Activated T-helper 1 cell treated with anti-CD3 and anti-CD28 coated beads, Interleukin-12 subunit alpha, Interleukin-12 subunit beta, Interleukin-2, Interleukin-4 antibody, amounts not matched to agents 30 ng/mL and 10 ng/mL and 1 ng/mL, durations not matched to agents 14 hours and 24 hours and 36 hours (primary cell): ENCODE measurements at places on chromosomes 2 and 18. TPM values are rescaled to one million over a fixed set of nuclear protein-coding genes. Genes with fewer than 3 reads are reported as not detected.

Gene DAW1
- not detected in 2 replicates for total RNA-seq

Gene RAB6C
- total RNA-seq = 0.07 TPM in 1 of 2 replicates, not detected in the other

Gene BCL11A
- total RNA-seq = not detected in 2 replicates

Gene VIT
- not detected in 2 replicates for total RNA-seq

Gene RFTN2
- not detected in 2 replicates for total RNA-seq

Gene GNLY
- total RNA-seq = 141 and 152 TPM in 2 replicates

Gene GPR39
- total RNA-seq = not detected in 2 replicates

Gene OTOF
- total RNA-seq = 5.9 and 6.9 TPM in 2 replicates

Gene SPDYA
- total RNA-seq = 1.1 and 1.7 TPM in 2 replicates

DNA sequence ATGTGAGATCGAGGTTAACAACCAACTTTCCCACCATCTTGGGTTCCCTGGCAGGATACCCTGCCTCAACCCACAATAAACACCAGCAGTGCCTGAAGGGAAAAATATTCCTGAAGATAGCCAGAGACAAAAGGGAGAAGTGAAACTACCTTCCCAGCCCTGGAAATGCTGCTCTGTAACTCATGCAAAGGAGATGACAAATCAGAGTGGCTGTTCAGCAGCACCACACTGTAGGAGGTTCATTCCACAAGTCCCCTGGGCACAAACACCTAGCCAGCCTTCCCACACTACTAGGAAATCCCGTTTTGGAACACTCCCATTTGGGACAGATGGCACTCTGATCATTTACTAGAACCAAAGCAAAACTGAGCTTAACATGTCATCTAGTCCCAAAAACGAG is 190.7 kb upstream of the RBBP8 start:
- H3K36me3 ChIP-seq = no peaks in the 10 kb centered on the region
- H3K4me1 ChIP-seq = peaks cover 17% of the 10 kb centered on the region
- H3K27ac ChIP-seq = no peak overlapping the region
- no peak for DNase-seq
- H3K27me3 ChIP-seq = no peaks in the 10 kb centered on the region
- H3K4me3 ChIP-seq = no peak overlapping the region

- no peak overlapping the region for H3K4me3 ChIP-seq
- no peak overlapping the region for H3K27ac ChIP-seq
- no peaks in the 10 kb centered on the region for H3K36me3 ChIP-seq
These were observed 79.3 kb downstream of the ADCYAP1 start for GRCh38 chr18:984004-984403.

DNA sequence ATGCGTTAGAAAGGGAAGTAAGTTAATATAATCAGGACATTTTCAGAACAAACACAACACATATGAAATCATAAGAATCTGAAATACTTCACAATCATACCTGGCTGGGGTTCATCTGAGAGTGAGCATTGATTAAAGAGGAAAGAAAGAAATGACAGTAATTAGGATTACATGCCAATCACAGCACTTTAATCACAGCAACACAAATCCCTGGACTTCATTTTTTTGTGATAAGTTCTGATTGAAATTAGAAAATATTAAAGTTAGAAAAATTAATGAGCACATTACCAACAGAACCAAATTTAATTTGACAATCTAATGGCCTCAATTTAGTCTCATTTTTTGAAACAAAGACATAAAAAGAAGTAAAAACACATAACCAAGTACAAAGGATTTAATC is 121.9 kb downstream of the LRP2 start:
- no peaks in the 10 kb centered on the region for H3K36me3 ChIP-seq
- no peak overlapping the region for H3K27ac ChIP-seq
- DNase-seq = no peak
- H3K4me3 ChIP-seq = no peak overlapping the region
- peaks cover 5% of the 10 kb centered on the region for H3K4me1 ChIP-seq

DNA sequence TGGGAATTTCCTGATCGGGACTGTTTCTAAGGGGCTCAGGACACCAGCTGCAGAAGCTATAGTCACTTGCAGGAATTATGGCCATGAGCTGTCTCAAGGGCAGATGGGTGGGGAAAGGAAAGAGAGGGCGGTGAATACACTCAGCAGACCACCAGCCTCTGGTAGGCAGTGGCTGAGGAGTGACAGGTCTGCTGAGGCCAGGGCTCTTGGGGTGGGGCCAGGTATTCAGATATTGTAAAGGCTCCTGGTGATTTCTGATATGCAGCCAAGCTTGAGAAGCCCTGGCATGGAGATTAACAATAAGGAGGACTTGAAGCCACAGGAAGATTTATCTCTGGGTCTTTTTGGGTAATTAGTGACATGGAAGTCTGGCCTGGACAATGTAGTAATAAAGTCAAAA is 145.3 kb upstream of the AQP4 start:
- no peaks in the 10 kb centered on the region for H3K36me3 ChIP-seq
- DNase-seq = no peak
- no peak overlapping the region for H3K4me3 ChIP-seq
- no peaks in the 10 kb centered on the region for H3K4me1 ChIP-seq
- H3K27me3 ChIP-seq = peaks cover 3% of the 10 kb centered on the region
- no peak overlapping the region for H3K27ac ChIP-seq

GRCh38 chr2:224969095-224969494 is 73.2 kb downstream of the DOCK10 start:
- H3K4me1 ChIP-seq = peaks cover 55% of the 10 kb centered on the region
- DNase-seq = no peak
- H3K27ac ChIP-seq = peak overlapping the region; percentile 67
- no peaks in the 10 kb centered on the region for H3K27me3 ChIP-seq
- peaks cover 9% of the 10 kb centered on the region for H3K36me3 ChIP-seq

- DNase-seq = peak; percentile 13
- H3K27me3 ChIP-seq = no peaks in the 10 kb centered on the region
- no peak overlapping the region for H3K4me3 ChIP-seq
- H3K27ac ChIP-seq = no peak overlapping the region
- peaks cover 22% of the 10 kb centered on the region for H3K4me1 ChIP-seq
- peaks cover under 1% of the 10 kb centered on the region for H3K36me3 ChIP-seq
These were observed 29.7 kb downstream of the CCDC141 start for GRCh38 chr2:179020156-179020750.

DNA sequence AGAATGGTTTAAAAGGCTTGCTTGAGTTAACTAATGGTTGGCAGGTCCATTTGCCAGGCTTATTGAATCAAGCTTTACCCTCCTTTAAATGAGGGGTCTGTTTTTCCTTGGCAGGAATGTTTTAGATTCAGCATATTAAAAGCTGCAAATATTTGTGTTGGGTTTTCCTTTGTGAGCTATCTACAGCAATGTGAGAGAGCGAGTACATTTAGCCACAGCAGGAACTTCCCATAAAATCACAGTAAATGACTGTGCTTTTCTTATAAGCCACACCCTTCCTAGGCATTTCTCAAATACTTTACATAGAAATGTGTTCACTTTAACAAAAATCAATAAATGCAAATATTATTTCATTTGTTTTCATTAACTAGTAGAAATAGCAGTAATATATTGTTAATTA is 23.9 kb downstream of the CALCRL start:
- no peaks in the 10 kb centered on the region for H3K4me1 ChIP-seq
- H3K36me3 ChIP-seq = no peaks in the 10 kb centered on the region
- H3K4me3 ChIP-seq = no peak overlapping the region
- no peak overlapping the region for H3K27ac ChIP-seq

GRCh38 chr2:173986805-173987204 is 21.6 kb upstream of the SP3 start:
- DNase-seq = no peak
- H3K36me3 ChIP-seq = no peaks in the 10 kb centered on the region
- peaks cover 14% of the 10 kb centered on the region for H3K4me1 ChIP-seq

- H3K36me3 ChIP-seq = no peaks in the 10 kb centered on the region
- no peak for DNase-seq
- peaks cover 5% of the 10 kb centered on the region for H3K27me3 ChIP-seq
- no peak overlapping the region for H3K27ac ChIP-seq
These were observed 176.6 kb upstream of the SKOR2 start for GRCh38 chr18:47427923-47428637.

DNA sequence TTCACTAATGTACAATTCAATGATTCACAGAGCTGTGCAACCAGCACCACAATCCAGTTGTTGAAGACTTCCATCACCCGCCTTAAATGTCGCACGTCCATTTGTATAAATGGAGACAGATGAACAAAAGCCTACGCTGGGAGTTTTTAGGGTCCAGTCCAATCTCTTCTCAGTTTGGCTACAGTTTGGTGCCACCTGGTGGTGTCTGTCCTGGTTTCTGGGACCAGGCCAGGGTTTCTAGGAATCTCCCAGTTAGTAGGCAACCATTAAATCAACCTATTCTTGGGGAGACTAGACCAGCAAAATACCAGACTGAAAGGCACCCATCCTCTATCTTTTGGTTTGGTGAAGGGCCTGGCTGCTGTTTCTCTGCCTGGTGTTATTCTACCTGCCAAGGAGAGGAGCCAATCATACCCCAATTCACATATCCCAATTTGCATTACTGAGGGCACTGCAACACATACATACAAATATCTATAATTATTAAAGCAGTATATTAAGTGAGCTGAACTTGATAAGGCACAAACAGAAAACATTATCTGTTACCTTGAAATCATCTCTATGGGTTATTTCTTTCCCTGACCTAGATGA is 3.2 kb upstream of the DDX1 start:
- H3K4me1 ChIP-seq = peaks cover 15% of the 10 kb centered on the region
- H3K27me3 ChIP-seq = no peaks in the 10 kb centered on the region
- H3K4me3 ChIP-seq = no peak overlapping the region
- DNase-seq = no peak
- no peak overlapping the region for H3K27ac ChIP-seq

GRCh38 chr2:112798979-112799975 is 15.0 kb upstream of the IL1A start:
- peaks cover 4% of the 10 kb centered on the region for H3K36me3 ChIP-seq
- peak overlapping the region; percentile 66 for H3K27ac ChIP-seq
- peaks cover 37% of the 10 kb centered on the region for H3K4me1 ChIP-seq
- no peak for DNase-seq
- H3K4me3 ChIP-seq = no peak overlapping the region
- H3K27me3 ChIP-seq = peaks cover 2% of the 10 kb centered on the region

DNA sequence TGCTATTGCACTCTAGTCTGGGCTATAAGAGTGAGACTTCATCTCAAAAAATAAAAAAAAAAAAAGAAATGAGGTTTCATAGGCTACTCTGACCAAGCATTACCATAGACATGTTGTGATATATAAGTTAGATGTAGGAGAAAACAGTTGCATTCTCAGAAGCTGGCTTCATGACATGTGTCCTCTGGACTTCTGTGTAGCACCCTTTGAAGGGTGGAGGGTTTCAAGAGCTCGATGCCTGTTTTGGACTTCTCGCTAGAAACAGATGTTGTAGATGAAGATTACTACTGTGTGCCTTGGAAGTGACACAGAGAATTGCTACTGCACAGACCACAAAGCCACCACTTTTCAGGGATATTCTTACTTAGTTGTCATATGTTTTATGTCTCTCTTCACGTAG is 91.0 kb downstream of the TMEM247 start:
- H3K27ac ChIP-seq = no peak overlapping the region
- H3K27me3 ChIP-seq = no peaks in the 10 kb centered on the region
- no peaks in the 10 kb centered on the region for H3K4me1 ChIP-seq

DNA sequence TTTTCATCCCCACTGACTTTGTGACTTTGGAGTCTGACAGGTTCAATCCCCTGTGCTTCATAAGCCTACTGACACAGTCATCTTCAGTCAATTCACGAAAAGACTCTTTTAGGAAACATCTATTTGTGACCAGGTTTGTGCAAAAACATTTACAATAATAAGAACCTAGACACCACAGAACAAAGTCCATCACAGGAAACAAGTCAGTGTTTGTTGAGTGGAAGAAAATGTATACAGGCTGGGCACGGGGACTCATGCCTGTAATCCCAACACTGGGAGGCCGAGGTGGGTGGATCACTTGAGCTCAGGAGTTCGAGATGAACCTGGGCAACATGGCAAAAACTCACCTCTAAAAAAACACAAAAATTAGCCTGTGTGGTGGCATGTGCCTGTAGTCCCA is 49.7 kb downstream of the TGFA start:
- H3K4me3 ChIP-seq = no peak overlapping the region
- H3K4me1 ChIP-seq = no peaks in the 10 kb centered on the region
- H3K27ac ChIP-seq = no peak overlapping the region
- no peak for DNase-seq

GRCh38 chr2:160651416-160652200 is 158.0 kb upstream of the RBMS1 start:
- no peaks in the 10 kb centered on the region for H3K36me3 ChIP-seq
- DNase-seq = no peak
- no peaks in the 10 kb centered on the region for H3K27me3 ChIP-seq
- H3K4me1 ChIP-seq = peaks cover 20% of the 10 kb centered on the region
- no peak overlapping the region for H3K4me3 ChIP-seq

GRCh38 chr2:134193006-134193405 is 60.9 kb upstream of the MGAT5 start:
- H3K4me1 ChIP-seq = peaks cover 26% of the 10 kb centered on the region
- peaks cover 1% of the 10 kb centered on the region for H3K36me3 ChIP-seq
- DNase-seq = no peak
- H3K27me3 ChIP-seq = no peaks in the 10 kb centered on the region

GRCh38 chr2:103789381-103790095 is 1027.7 kb downstream of the TMEM182 start:
- H3K27ac ChIP-seq = no peak overlapping the region
- H3K4me1 ChIP-seq = no peaks in the 10 kb centered on the region
- DNase-seq = no peak
- no peaks in the 10 kb centered on the region for H3K27me3 ChIP-seq
- no peak overlapping the region for H3K4me3 ChIP-seq

- peaks cover 21% of the 10 kb centered on the region for H3K27me3 ChIP-seq
- no peak overlapping the region for H3K27ac ChIP-seq
- DNase-seq = no peak
These were observed 209.1 kb downstream of the TFCP2L1 start for GRCh38 chr2:121075641-121076497.

GRCh38 chr2:150530168-150530567 is 42.7 kb upstream of the RND3 start:
- H3K27me3 ChIP-seq = no peaks in the 10 kb centered on the region
- no peak overlapping the region for H3K4me3 ChIP-seq
- H3K36me3 ChIP-seq = no peaks in the 10 kb centered on the region
- no peaks in the 10 kb centered on the region for H3K4me1 ChIP-seq
- no peak for DNase-seq

GRCh38 chr2:65800998-65801397 is 368.6 kb upstream of the SPRED2 start:
- no peaks in the 10 kb centered on the region for H3K4me1 ChIP-seq
- no peaks in the 10 kb centered on the region for H3K27me3 ChIP-seq
- no peak overlapping the region for H3K27ac ChIP-seq
- no peak for DNase-seq
- no peak overlapping the region for H3K4me3 ChIP-seq
- H3K36me3 ChIP-seq = no peaks in the 10 kb centered on the region

GRCh38 chr2:237701033-237701858 is 73.9 kb downstream of the LRRFIP1 start:
- H3K4me1 ChIP-seq = peaks cover 88% of the 10 kb centered on the region
- no peak for DNase-seq
- peaks cover 22% of the 10 kb centered on the region for H3K36me3 ChIP-seq
- no peaks in the 10 kb centered on the region for H3K27me3 ChIP-seq

GRCh38 chr2:153416071-153416470 is 62.5 kb downstream of the RPRM start:
- H3K27me3 ChIP-seq = no peaks in the 10 kb centered on the region
- H3K4me1 ChIP-seq = no peaks in the 10 kb centered on the region
- no peak for DNase-seq
- no peak overlapping the region for H3K4me3 ChIP-seq
